ENCODE measurements at places on chromosomes 12 and 14.

DNA sequence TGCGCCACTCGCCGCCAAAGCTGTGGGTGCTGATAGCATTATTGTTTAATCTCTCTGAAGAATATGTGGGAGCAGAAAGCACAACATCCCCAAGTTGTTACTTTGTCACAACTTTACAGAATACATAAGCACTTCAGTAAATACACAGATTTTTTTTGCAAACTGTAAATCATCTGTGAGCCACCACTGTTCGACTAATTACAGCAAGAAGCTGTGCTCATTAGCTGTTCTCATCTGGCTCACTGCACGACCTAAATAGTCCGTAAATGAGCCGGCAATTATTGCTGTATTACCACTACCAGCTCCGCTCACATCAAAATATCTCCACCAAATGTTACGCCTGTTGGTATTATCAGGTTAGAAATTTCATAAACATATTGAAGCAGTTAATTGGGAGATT is 228.9 kb upstream of the PRKD1 start:
- no peak for DNase-seq

DNA sequence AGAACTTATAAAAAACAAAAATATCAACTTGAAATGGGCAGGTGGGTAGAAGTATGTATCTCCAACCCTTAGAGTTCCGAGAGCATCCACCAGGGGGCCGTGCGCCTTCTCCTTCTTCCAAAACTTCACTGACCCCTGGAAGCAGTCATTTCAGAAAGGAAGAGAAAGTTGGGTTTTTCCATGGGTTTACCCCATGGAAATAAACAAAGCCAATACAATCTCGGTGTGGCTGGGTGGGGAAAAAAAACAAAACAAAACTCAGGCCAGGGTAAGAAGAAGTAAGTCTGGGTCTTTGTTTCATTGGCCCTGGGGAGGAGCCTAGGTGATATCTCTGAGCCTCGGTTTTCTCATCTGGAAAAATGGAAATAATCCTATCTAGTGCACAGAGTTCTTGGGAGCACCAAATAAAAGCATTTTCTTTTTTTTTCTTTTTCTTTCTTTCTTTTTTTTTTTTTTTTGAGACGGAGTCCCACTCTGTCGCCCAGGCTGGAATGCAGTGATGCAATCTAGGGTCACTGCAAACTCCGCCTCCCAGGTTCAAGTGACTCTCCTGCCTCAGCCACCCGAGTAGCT is 33.6 kb upstream of the HNF1A start:
- no peak for DNase-seq

DNA sequence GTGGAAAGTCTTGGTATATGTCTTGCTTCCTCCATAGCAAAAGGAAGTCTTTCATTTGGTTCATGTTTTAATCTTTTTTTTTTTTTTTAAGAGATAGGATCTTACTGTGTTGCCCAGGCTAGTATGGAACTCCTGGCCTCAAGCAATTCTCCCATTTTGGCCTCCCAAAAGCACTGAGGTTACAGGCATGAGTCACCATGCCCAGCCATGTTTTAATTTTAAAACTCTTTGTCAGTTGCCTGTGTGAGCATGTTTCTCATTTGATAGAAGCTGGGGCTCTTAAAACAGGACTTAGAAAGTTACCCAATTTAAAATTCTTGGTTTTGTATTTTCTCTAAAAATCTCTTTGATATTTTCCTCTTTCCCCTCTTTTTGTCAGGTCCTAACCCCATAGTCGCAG is 45.0 kb upstream of the REP15 start:
- peak; percentile 53 for DNase-seq

DNA sequence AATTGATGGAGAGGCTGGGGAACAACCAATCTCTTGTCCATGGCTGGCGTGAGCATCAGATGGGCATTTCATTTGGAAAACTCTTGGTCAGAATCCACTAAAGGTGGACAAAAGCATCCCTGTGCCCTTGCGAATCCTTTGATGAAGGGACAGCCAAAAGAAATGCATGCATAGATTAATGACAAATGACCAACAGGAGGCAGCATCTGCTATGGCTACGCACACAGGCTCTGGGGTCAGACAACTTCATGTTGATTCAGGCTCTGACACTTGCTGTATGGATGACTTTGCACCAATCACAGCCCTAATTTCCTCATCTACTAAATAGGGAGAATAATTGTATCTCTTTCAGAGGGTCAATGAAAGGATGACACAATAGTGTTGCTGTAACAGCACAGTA is 117.5 kb downstream of the ASCL4 start:
- DNase-seq: no peak

- no peak for DNase-seq
Observed at GRCh38 chr14:21923820-21924219, 250.2 kb upstream of the OR4E1 start.

- no peak for DNase-seq
Observed at GRCh38 chr12:91948504-91948903, 197.1 kb downstream of the BTG1 start.

DNA sequence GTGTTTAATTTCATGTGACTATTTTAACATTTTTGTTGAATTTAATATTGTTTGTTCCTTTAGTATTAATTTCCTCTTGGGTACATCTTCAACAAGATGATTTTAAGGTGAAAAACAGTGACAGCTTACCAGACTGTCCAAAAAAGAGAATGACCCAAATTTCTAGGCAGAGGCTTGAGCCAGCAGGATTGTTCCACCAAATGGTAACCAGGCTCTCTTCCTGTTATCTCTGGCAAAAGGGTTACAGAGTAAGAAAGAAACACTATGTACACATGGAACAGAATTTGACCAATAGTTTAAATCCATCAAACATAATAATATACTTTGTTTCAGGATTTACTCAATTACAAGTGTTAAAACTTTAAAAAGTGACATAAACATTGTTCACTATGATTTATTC is 39.0 kb downstream of the YAF2 start:
- DNase-seq: no peak

DNA sequence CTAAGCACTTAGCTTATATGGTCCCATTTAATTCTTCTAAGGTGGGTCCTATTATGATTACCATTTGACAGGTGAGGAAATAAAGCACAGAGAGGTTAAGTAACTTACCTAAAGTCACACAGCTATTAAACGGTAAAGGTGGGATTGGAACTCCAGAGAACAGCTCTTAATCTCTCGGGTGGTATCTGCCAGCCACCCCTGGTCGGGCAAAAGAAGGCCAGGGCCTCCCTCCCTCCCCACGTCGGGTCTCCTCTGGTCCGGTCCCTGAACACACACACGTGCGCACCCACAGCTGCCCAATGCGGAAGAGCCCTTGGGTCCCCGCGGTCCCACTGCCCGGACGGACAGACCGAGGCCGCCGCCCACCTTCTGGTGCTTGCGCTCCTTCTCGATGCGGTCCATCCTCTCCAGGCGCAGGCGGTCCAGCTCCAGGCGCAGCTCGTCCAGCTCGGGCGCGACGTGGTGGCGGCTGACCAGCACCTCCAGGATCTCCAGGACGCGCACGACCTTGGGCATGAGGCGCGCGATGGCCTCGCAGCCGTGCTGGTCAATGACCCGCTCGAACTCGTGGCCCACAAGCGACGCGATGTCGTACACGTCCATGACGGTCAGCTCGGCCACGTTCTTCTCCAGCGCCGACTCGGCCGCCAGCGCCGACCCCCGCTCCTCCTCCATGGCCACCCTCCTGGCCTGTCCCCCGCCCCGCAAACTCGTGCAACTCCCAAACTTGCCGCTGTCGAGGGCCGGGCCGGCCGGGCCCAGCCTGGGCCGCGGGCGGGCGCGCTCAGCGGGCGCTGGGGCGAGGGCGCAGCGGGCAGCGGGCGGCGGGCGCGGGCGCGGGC is 490 bp downstream of the RILPL1 start:
- DNase-seq: peak; percentile 64

DNA sequence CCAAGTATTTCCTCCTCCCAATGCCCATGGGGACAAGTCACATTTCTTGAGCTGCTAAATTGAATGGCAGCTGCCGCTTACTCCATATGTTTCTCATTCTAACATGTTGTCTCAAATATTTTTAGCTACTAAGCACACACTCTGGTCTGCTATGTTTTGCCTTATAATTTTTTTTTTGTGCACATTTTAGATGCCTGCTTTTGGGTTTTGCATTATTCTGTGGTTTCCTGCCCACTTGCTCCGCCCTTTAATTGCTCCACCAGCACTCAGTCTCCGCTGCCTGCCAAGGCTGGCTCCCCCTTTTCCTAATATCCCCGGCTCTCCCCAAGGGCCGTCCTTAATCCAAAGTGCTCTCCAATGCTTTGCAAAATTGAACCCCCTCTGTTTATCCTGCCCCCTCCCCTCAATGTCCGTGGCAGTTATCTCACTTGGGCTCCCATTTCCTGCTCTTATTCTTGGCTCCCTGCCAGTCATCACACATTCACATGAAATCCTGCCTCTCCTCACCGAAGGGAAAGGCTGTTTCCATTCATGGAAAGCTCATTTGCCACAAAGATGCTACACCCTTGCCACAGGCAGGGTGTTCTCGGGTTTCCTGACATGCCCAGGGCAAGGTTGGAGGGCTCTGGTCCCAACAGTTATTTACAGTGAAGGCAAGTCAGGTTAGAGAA is 79.4 kb downstream of the C12orf75 start:
- DNase-seq: no peak

DNA sequence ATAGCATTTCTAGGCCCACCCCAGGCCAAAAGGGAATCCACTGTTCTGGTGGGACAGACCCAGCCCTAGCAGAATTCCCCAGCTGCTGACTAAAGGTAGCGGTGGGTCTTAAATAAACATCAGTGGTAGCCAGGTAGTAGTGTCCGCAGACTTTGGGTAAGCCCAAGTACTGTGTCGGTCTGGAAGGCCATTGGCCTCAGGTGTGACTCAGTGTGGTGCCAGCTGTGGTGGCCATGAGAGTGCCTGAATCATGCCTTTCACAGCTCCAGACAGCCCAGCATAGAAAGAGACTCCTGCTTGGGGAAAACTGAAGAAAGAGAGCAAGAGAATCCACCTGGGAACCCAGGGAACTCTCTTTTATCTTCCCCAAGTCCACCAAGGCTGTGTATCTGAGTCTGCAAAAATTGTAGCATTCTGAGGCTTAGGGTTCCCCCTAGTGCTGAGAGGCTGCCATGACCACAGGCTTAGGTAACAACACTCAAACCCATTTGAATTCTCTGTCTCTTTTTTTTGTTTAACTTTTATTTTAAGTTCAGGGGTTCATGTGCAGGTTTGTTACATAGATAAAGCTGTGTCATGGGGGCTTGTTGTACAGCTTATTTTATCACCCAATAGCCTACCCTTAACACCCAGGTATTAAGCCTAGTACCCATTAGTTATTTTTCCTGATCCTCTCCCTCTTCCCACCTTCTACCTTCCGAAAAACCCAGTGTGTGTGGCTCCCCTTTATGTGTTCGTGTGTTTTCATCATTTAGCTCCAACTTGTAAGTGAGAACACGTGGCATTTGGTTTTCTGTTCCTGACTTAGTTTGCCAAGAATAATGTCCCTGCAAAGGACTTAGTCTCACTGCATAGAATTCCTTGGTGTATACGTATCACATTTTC is 16.7 kb upstream of the CD163L1 start:
- DNase-seq: peak; percentile 38

GRCh38 chr14:32202491-32202997 is 525 bp downstream of the RNU6-8 start:
- no peak for DNase-seq

DNA sequence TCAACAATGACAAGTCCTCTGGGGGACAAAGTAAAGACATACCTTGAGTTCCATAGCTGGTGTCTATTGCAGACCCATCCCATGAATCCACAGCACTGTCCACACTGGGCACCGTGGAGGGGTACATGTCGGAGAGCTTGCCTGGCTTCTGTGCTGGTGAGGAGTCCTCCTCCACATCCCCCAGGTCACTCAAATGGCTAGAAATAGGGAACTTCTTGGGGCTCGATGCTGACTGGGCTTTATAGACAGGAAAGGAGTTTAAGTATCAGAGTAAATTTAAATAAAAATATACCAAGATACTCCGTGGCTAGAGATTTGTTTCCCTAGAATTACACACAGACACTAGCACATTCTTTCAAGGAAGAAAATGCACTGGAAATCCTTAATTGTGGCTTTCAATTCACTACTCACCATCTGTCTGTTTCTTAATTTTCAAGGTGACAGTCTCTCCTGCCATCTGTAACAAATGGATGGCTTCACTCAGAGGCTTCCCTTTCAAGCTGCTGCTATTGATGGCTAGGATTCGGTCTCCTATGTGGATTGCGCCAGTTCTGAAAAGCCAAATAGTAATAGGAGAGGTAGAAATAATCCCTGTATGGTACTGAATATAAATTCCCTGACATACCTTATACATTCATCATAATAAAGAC is 90.1 kb downstream of the HELB start:
- DNase-seq: no peak

DNA sequence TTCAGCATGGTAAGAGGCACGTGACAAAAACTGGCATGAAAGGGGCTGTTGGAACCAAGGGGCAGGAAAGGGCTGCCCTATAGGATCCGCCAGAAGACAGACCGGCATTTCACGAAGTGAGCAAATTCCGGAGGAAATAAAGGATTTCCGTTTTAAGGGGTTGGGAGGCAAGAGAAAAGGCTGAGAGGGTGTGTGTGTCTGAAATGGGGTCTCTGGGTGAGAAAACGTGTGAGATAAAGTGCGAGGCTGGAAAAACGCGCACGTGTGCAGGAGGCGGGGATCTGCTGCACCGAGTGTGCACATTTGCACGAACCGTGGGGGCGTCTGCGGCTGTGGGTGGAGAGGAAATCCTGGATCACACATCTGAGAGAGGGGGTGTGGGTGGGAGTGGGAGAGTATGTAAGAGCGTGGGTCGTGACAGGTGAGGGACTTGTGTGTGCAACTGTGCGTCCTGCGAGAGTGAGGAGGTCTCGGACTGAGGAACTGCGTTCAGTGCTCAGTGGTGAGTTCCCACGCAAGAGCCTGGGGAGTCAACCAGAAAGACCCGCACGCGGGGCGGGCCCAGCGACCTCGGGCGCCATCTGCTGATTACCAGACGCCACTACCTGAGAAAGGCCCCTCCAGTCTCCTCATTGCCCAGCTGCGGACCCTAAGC is 37.0 kb upstream of the P2RX7 start:
- peak; percentile 23 for DNase-seq

- DNase-seq: no peak
Observed at GRCh38 chr12:65188179-65188701, 18.9 kb downstream of the LEMD3 start.
